ENCODE measurements at places on chromosomes 4 and X. TPM values are rescaled to one million over a fixed set of nuclear protein-coding genes. Genes with fewer than 3 reads are reported as not detected.

DNA sequence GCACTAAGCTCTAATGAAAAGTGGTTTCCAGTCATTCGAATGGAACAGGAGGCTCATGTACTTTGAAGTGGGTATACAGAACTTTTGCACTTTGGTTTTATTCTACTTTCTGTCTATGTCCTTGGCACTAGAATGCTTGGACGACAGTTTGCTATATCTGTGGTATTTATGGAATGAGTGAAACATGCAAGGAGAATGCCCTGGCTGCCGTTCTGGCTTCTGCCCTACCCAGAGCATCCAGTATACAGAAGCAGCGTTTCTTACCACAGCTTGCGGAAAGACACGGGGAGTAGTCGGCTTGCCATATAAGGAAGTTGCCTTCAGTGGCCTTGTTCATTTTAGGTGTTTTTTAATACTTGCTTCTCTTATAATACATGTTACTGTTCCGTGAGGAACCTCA lies 98.0 kb downstream of the TBL1X start:
- H3K27me3 ChIP-seq, result no peaks in the 10 kb centered on the region
- no peak overlapping the region for H3K27ac ChIP-seq
- H3K36me3 ChIP-seq, result no peaks in the 10 kb centered on the region
- DNase-seq, result no peak
- no peak overlapping the region for H3K4me3 ChIP-seq

- no peaks in the 10 kb centered on the region for H3K4me1 ChIP-seq
- DNase-seq, result no peak
Measured at GRCh38 chr4:122341886-122342285, 36.9 kb upstream of the ADAD1 start.

DNA sequence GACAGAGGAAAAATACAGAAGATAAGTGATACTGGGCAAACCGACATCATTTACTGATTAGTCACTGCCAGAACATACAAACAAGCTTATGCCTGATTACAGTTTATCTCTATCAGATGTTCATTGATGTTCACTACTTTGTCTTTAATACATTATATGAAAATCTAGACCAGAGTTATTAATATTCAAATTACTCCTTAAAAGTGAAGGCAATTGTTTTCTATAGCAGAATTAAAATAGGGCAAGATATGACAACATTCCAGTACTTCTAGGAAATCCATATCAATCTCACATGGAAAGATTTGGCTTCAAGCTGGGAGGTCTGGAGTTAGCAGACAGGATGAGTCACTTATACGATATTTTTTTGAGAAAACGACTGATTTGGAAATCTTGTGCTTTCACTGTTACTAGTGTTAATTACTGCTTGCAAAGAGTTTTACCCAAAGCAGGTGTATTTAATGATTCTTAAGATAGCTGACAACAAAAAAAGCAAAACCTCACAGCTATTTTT lies 31.8 kb downstream of the HPGD start:
- H3K4me3 ChIP-seq, result no peak overlapping the region
- no peak for DNase-seq
- peaks cover 4% of the 10 kb centered on the region for H3K36me3 ChIP-seq
- H3K4me1 ChIP-seq, result no peaks in the 10 kb centered on the region
- H3K27me3 ChIP-seq, result no peaks in the 10 kb centered on the region

GRCh38 chrX:71545364-71545763 lies 12.5 kb downstream of the OGT start:
- no peak for DNase-seq
- H3K27ac ChIP-seq, result no peak overlapping the region
- no peaks in the 10 kb centered on the region for H3K27me3 ChIP-seq
- H3K4me3 ChIP-seq, result no peak overlapping the region

GRCh38 chrX:23631136-23631535 lies 36.2 kb upstream of the PRDX4 start:
- H3K4me3 ChIP-seq, result no peak overlapping the region
- no peaks in the 10 kb centered on the region for H3K27me3 ChIP-seq
- no peak overlapping the region for H3K27ac ChIP-seq
- no peak for DNase-seq
- no peaks in the 10 kb centered on the region for H3K4me1 ChIP-seq

The TCEAL2 gene
- total RNA-seq, result not detected

GRCh38 chr4:16263056-16263455 lies 36.8 kb upstream of the TAPT1 start:
- no peaks in the 10 kb centered on the region for H3K4me1 ChIP-seq
- no peak for DNase-seq
- no peak overlapping the region for H3K4me3 ChIP-seq

The GLRA2 gene
- not detected for total RNA-seq

The SERPINA7 gene
- not detected for total RNA-seq

- no peaks in the 10 kb centered on the region for H3K27me3 ChIP-seq
- no peaks in the 10 kb centered on the region for H3K4me1 ChIP-seq
- H3K4me3 ChIP-seq, result no peak overlapping the region
- DNase-seq, result no peak
- no peaks in the 10 kb centered on the region for H3K36me3 ChIP-seq
Measured at GRCh38 chr4:135238940-135239339, 1037.4 kb upstream of the PABPC4L start.

DNA sequence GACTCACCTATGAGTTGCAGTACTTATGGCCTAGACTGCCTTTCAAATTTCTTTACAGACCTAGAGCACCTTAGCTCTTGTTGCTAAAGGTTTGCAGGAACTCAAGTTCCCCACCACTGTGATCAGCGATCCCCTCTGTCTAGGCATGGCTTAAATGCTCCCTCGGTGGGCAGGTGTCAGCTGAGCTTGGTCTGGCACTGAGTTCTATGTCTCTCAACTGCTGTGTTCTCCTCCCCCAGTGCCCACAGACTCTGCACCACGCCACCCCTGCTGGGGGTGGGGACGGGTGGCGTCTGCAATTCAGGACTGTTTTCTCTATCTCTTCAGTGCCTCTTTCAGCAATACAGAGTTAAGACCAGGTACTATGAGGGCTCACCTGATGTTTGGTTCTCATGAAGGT lies 30.5 kb downstream of the TMEM271 start:
- H3K27me3 ChIP-seq, result no peaks in the 10 kb centered on the region
- H3K4me3 ChIP-seq, result no peak overlapping the region
- no peak for DNase-seq
- H3K27ac ChIP-seq, result no peak overlapping the region
- no peaks in the 10 kb centered on the region for H3K4me1 ChIP-seq

DNA sequence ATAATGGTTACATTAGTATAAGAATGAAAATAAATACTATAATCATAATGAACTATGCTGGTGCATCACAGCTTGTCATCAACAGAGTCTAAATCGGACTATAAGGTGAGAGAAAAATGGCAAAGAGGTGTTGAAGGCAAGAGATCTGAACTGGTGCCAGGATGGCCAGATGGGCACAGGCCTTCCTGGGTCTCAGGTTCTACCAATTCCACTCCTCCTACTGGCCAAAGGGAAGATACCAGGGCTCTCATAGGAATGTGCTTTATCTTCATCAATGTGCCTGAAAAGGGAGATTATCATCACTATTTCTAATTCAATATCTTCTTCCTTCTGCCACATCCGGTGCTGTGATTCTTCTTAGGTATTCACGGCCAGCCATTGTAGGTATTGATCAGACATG lies 107.6 kb downstream of the GASK1B start:
- no peak overlapping the region for H3K27ac ChIP-seq
- H3K4me3 ChIP-seq, result no peak overlapping the region
- no peaks in the 10 kb centered on the region for H3K4me1 ChIP-seq
- H3K27me3 ChIP-seq, result no peaks in the 10 kb centered on the region

The CD40LG gene
- 24.0 TPM for total RNA-seq

The XPNPEP2 gene
- 0.99 TPM for total RNA-seq

- H3K27me3 ChIP-seq, result peaks cover 22% of the 10 kb centered on the region
- H3K4me1 ChIP-seq, result no peaks in the 10 kb centered on the region
- H3K4me3 ChIP-seq, result no peak overlapping the region
- no peak for DNase-seq
- H3K27ac ChIP-seq, result no peak overlapping the region
- H3K36me3 ChIP-seq, result no peaks in the 10 kb centered on the region
Measured at GRCh38 chr4:153259661-153260060, 55.4 kb downstream of the TRIM2 start.

DNA sequence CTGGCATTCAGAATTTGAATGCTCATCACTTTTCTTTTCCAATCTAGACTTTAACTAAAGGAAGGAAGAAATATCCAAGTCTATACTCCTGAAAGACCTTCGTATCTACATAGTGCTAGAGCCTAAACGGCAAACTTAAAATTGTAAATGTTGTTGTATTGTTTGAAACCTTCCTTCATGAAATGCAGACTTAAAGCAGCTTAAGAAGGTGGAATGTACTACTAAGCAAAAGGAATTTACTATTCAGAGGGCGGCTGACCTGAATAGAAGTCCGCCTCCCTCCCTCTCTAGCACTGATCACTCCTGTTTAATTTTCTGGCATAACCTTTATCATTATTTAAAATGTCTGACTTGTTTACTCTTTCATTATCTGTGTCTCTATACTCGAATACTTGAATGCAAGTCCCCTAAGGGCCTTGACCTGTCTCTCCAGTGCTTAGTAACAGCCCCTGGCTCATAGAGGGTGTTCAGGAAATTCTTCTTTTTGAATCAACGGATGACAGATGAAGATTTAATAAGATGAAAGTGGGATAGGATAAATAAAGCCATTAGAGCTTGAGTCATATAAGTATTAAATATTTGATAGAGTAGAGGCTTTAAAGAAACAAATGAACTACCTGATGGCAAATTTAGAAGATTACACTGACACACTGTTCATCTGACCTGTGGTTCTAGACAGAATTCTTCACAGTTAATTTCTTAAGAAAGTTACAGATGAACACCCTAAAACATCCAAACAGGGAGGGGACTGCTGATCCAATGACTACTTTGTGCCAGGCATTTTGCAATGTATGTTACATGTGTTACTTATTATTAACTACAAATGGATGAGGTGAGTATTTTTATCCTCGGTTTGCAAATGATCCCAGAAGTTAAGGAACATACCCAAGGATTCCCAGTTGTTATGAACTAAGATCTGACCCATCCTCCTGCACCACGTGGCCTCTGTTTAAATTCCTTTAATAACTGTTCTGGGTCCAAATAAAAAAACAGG lies 20.2 kb upstream of the RBPJ start:
- H3K4me1 ChIP-seq, result peaks cover 8% of the 10 kb centered on the region
- H3K27me3 ChIP-seq, result no peaks in the 10 kb centered on the region
- H3K36me3 ChIP-seq, result no peaks in the 10 kb centered on the region
- peak overlapping the region; percentile 66 for H3K27ac ChIP-seq
- peak overlapping the region; percentile 90 for H3K4me3 ChIP-seq

DNA sequence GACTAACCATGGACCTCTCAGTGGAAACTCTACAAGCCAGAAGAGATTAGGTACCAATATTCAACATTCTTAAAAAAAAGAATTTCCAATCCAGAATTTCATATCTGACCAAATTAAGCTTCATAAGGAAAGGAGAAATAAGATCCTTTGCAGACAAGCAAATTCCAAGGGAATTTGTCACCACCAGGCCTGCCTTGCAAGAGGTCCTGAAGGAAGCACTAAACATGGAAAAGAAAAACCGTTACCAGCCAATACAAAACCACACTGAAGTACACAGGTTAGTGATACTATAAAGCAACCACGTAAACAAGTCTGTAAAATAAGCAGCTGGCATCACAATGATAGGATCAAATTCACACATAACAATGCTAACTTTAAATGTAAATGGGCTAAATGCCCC lies 156.6 kb downstream of the FAM13A start:
- H3K4me3 ChIP-seq, result no peak overlapping the region
- no peaks in the 10 kb centered on the region for H3K27me3 ChIP-seq
- H3K27ac ChIP-seq, result no peak overlapping the region
- no peak for DNase-seq
- no peaks in the 10 kb centered on the region for H3K4me1 ChIP-seq
- no peaks in the 10 kb centered on the region for H3K36me3 ChIP-seq

GRCh38 chr4:2443061-2443730 lies 24.4 kb downstream of the CFAP99 start:
- no peak overlapping the region for H3K4me3 ChIP-seq
- H3K27me3 ChIP-seq, result no peaks in the 10 kb centered on the region
- no peaks in the 10 kb centered on the region for H3K36me3 ChIP-seq
- no peak for DNase-seq
- H3K4me1 ChIP-seq, result peaks cover 4% of the 10 kb centered on the region

DNA sequence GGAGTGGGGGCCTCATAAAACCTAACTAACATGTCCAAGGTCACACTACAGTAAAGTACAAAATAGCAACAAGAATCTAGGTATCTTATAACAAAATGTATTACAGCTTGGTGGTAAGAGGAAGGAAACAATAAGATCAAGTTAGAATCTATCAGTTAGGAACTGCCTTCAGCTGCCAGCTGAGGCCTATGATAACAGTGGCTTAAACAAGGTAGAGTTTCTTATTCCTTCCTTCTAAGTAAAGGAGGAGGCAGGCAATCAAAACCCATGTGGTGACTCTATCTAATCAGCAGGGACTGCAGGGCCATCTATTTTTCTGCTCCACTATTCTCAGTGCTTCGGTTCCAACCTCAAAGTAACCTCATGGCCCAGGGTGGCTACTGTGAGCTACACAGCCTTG lies 10.9 kb downstream of the SH3D19 start:
- H3K27ac ChIP-seq, result no peak overlapping the region
- DNase-seq, result no peak

DNA sequence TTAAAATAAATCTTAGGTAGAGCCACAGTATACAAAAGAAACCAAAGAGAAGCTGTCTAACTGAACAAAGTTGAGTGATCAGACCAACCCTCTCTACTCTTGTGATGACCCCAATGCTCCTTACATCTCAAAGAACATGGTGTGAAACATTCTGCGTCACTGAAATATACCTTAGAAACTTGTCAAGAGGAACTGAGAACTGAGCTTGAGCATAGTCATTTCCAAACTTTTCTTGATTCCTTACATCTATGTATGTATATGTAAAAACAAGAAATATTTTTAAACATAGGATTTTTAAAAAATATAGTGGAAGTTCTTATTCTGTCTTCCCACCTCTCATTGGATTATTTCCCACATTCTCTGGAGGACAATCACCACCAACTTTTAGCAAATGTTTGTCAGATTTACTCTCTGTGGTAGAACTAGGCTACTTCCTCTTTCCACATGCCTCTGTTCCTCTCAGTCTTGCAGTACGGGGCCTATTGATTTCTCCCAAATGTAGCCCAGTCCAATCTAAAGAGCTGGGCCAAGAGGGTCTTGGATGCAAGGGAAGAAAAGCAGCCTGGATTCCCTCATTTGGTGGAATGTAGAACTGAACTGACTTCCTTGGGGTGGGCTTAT lies 98.2 kb upstream of the HHIP start:
- H3K4me1 ChIP-seq, result no peaks in the 10 kb centered on the region
- H3K27me3 ChIP-seq, result no peaks in the 10 kb centered on the region
- no peaks in the 10 kb centered on the region for H3K36me3 ChIP-seq
- DNase-seq, result no peak
- no peak overlapping the region for H3K4me3 ChIP-seq

The LDB2 gene
- not detected for total RNA-seq

DNA sequence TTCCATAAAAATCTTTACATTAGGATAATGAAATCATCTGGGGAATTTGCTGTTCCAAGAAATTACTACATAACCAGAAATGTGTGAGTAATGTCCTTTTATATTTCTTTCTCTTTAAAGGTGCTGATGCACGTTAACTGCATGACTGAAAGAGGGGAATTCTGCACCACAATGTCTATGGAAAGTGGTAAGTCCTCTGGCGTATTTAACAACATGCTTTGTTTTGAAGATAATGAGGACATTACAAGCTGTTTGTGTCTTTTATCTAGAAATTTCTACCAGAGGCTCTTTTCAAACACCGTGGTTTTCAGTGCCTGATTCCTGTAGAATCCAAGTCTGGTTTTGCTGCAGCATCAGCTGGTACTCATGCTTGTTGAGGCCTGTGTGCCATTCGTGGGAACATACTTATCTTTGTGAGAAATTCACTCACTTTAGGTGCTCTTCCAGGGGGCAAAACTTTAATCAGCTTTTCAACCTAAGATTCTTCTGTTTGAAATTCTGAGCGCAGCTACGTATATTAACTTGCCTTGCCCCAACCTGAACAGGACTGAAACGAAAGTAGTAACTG lies 257.2 kb downstream of the PDHA2 start:
- H3K27me3 ChIP-seq, result no peaks in the 10 kb centered on the region
- DNase-seq, result no peak
- H3K36me3 ChIP-seq, result no peaks in the 10 kb centered on the region
- no peak overlapping the region for H3K4me3 ChIP-seq
- H3K4me1 ChIP-seq, result no peaks in the 10 kb centered on the region
